BE2C (cell line): ENCODE measurements at places on chromosomes 13 and 19.

- no peak for DNase-seq
These were observed 351.4 kb downstream of the KCNRG start for GRCh38 chr13:50366488-50367174.

GRCh38 chr13:113114511-113115362 is 7.9 kb upstream of the F10 start:
- peak; percentile 4 for DNase-seq

- peak; percentile 67 for DNase-seq
These were observed 33.7 kb downstream of the VSTM1 start for GRCh38 chr19:54029930-54030490.

GRCh38 chr13:76928456-76928855 is 19.9 kb upstream of the ACOD1 start:
- no peak for DNase-seq

DNA sequence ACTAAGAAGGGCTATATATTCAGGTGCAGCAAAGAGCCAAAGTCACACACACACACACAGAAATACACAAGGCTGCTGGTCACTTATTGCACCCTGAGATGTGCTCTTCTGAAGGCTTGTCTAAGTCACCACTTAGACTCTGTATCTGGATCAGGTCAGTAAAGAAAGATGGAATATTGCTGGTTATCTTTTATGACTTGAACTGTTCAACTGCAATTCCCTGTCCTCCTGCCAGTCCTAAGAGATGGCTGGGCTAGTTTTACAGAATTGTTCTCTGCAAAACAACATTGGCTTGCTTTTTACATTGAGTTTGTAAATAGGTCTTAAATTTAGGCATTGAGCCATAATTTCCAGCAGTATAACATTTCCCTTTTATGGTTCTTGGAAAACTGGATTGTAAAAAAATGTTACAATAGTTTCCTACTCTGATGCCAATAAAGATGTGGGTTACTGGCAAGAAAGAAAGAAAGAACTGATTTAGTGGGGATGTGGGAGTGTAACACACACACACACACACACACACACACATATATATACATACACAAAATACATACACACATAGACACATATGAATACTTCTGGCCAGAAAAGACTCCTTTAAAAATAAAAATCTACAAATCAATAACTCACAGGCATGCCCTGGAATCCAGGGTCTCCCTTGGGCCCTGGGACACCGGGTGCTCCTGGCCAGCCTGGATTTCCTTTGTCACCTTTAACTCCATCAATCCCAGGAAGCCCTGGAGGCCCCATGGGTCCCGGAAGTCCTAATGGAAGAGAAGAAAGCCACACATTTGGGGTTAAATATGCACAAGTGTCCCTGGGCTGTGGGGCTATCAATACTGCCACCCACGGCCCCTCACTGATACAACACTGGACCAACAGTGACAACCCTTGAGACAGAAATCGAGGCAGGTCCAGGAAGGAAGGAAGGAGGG is 137.7 kb downstream of the COL4A1 start:
- no peak for DNase-seq

- peak; percentile 79 for DNase-seq
These were observed 1.8 kb downstream of the DBP start for GRCh38 chr19:48635263-48635965.

GRCh38 chr13:25037057-25037813 is 58.7 kb upstream of the PABPC3 start:
- DNase-seq: peak; percentile 51

DNA sequence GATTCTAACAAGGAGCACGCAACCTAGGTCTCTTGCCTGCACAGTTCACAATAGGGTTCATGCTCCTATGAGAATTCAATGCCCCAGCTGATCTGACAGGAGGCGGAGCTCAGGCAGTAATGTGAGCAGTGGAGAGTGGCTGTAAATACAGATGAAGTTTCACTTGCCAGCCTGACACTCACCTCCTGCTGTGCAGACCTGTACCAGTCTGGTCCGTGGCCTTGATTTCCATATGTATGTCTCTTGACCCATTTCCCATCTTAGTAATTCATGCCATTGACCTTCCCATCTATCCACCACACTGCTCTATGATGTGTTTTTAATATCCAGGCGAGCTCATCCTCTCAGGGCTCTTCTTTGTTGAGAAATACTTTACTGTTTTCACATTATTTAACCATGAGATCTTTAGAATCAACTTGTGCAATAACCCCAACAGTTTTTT is 95.2 kb downstream of the LRCH1 start:
- DNase-seq: peak; percentile 73

GRCh38 chr13:84645196-84646012 is 763.1 kb upstream of the SLITRK1 start:
- no peak for DNase-seq

DNA sequence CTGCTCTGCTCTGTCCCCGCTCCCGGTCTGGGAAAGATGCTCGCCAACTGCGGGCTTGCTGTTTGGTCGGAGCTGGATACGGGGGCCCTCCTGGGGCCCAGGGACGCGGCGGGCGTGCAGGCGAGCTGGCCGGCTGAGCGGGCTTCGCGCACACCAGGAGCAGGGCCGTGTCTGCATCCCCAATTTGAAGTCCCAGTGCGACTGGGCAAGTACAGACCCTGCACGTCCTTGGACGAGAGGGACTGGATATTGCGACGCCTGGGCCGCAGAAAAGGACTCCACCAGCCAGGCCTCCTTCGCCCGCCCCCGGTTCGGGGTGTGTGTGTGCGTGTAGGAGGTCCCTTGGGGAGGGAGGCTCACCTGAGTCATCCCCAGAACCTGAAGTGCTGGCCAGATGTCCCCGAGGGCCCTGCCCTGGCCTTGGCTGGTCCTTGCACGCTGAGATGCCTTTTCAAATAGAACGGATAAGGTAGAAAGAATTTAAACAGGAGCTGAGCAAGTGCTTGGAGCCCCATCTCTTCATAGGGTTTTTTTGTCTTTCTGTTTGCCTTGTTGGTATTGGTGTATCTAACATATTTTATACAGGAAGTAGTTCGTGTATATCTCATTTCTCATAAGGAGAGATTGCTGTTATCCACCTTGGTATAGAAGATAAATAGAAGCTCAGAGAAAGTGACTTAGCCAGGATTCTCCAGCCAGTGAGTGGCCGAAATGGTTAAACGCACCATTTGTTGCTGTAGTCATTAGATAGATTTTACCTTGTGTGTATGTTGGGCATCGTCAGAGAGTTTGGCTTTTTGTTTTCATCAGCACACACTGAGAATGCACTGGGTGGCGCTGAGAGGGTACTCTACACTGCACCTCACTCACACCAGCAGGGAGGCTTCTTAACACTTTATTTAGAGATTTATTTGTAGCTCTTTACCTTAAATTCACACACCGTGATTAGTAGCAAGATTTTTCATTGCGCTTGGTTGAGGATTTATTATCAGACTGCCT is 1.1 kb downstream of the NAXD start:
- DNase-seq: no peak

DNA sequence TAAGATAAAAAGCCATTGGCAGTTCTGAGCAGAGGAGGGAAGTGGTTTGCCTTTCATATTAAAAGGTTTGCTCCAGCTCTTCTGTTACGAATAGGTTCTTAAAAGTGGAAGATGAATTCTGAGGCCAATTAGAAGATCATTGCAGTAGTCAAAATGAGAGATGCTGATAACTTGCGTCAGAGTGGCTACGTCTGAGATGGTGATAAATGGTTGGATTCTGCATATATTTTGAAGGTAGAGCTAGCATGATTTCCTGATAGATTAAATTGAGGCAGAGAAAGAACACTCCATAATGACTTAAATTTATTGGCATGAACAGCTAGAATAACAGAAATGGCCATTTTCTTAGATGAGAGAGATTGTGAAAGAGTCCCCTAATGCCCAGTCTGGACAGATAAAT is 652.6 kb downstream of the DACH1 start:
- no peak for DNase-seq

DNA sequence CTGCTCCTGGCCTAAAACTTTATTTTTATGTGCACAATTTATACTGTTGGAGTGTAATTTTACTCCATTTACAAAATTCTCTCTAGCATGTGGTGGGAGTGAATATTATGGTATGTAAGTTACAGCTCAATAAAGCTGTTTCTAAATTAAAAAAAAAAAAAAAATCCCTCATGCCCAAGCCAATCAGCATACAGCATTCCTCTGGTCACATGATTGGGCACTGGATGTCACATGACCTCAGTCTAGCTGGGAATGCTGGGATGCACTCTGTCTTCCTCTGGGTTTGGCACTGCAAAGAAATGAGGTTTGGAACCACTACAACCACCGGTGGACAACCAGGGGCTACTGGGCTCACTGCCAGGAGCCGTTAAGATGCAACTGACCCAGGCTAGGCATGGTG is 67.6 kb downstream of the ZNF557 start:
- DNase-seq: no peak

GRCh38 chr13:110298505-110299282 is 8.3 kb downstream of the COL4A1 start:
- DNase-seq: no peak

GRCh38 chr13:57624565-57625435 is 6.7 kb upstream of the PCDH17 start:
- DNase-seq: peak; percentile 73

DNA sequence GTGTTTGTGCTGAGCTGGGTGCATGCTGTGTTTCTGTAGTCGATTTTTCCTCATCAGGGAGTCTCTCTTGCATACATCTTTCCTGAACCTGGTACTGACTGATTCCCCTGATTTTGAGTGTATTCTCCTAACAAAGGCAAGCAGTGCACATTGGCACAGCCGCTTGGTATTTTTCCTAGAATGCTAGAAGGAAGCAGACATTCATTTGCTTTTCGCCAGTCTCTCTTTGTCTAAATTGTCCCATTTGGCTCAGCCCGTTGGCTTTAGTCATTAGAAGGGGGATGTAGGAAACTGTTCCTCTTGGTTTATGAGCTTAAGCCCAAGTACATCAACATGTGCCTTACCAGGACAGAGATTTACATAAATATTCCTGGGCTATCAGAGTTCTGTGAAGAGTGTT is 266.1 kb upstream of the TMTC4 start:
- DNase-seq: no peak

GRCh38 chr19:28532765-28533341 is 680.1 kb downstream of the UQCRFS1 start:
- DNase-seq: no peak

DNA sequence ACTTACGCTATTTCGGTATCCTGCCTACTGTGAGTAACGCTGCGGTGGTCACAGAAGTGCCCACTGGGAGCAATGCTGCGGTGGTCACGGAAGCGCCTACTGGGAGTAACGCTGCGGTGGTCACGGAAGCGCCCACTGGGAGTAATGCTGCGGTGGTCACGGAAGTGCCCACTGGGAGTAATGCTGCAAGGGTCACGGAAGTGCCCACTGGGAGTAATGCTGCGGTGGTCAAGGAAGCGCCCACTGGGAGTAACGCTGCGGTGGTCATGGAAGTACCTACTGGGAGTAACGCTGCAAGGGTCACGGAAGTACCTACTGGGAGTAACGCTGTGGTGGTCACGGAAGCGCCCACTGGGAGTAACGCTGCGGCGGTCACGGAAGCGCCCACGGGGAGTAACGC is 52.1 kb upstream of the SOX1 start:
- no peak for DNase-seq

DNA sequence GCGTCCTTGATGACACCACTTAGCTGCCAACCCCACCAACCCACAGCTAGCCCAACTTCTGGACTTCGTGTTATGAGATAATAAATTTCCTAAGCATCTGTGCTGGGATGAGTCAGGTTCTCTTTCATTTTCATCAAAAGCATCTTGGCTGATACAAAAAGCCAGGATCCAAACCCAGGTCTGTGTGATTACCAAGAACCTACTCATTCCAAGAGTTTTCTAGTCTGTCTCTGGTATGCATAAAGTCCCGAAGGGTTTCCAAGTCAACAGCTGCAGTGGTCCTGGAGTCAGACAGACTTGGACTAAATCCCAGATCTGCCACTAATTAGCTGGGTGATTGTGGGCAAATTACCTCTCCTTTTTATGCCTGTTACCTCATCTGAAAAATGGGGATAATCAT is 55.5 kb upstream of the SERP2 start:
- DNase-seq: no peak

GRCh38 chr13:102651892-102652291 is 43.0 kb downstream of the METTL21C start:
- no peak for DNase-seq

DNA sequence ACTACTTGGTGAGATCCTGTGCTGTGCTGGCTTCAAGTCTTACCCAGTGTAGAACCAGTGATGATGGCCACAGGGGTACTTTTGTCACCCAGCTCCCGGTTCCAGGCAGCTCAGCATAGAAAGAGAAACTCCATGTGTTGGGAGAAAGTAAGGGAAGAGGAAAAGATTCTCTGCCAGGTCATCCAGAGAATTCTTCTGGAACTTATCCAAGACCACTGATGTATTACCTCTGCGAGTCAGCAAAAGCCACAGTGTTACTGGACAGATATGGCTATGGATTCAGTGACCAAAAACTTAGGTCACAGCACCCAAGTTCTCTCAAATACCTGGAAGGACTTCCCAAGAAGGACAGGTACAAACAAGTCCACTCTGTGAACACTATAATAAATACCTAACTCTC is 399.5 kb upstream of the MIR17HG start:
- no peak for DNase-seq
